ENCODE measurements at places on chromosomes 7 and 10.

DNA sequence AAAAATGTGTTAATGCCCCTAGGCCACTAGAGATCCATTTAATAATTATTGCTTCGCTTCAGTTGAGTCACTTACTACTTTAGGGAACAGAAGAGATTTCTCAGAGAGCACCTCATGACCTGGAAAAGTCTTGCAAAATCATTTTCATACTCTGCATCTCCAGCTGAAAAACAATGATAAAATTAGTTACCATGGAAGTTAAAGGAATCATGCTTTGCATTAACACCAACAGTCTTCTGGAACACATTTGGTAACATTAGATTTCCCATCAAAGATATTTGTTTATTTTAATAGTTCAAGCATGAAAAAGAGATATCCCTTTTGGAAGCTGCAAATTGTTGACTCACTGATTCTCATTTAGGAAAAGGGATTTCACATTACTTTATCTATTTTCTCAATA is 1.8 kb upstream of the STEAP2 start:
- no peak for DNase-seq

DNA sequence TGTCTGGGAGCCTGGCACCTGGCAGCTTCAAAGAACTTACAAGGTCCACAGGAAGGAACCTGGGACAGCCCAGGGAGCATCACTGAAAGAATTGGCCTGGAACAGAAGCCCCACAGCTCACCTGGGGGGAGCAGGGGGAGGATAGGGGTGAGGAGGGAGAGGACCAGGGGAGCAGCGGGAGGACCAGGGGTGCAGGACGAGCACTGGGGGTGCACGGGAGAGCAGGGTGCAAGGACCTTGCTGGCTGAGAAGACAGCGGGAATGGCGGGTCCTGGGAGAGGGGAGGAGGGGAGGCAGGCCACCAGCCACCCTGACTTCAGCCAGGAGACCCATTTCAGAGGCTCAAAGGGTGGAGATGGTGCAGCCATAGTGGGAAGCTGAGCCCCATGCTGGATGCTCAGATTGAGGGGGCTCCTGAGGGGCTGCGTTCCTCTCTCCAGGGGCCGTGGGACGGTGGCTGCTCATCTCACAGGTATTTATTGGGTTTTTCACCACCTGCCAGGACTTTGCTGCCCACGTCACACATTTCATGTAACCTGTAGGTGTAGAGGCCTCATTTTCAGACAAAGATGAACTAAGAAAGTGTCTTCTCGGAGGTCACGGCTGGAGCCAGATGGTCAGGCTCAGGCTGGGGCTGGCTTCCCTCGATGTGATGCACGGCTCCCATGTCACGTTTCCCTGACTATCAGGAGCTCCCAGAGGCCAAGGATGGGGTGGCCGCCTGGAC is 110.1 kb downstream of the WDR37 start:
- no peak for DNase-seq

- no peak for DNase-seq
These were observed 111.0 kb downstream of the LMBR1 start for GRCh38 chr7:156781972-156782371.

GRCh38 chr7:46763344-46763743 is 818.6 kb downstream of the TNS3 start:
- no peak for DNase-seq

DNA sequence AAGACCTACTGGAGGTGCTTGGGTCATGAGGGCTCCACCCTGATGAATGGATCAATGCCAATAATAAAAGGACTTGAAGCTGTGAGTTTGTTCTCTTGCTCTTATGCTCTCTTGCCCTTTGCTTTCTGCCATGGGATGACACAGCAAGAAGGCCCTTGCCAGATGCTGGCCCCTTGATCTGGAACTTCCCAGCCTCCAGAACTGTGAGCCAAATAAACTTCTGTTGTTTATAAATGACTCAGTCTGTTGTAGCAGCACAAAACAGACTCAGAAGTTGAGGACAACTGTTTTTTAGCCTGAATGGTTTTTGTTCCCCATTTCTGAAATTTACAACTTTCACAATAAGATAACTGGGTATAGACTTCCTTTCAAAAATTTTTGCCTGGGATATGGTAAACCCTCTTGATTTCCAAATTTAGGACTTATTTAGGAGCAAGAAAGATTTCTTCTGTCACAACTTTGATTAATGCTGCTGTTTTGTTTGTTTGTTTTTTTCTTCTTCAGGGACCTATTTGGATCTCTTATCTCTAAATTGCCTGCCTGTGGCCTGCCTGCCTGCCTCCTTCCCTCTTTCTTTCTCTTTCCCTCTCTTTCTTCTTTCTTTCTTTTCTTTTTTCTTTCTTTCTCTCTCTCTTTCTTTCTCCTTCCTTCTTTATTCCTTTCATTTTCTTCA is 12.1 kb downstream of the ENTPD1 start:
- no peak for DNase-seq
